MCF 10A (cell line): ENCODE measurements at places on chromosomes 11 and 22.
A peak's percentile ranks its signal among the peaks of the same experiment; 100 is the strongest.

DNA sequence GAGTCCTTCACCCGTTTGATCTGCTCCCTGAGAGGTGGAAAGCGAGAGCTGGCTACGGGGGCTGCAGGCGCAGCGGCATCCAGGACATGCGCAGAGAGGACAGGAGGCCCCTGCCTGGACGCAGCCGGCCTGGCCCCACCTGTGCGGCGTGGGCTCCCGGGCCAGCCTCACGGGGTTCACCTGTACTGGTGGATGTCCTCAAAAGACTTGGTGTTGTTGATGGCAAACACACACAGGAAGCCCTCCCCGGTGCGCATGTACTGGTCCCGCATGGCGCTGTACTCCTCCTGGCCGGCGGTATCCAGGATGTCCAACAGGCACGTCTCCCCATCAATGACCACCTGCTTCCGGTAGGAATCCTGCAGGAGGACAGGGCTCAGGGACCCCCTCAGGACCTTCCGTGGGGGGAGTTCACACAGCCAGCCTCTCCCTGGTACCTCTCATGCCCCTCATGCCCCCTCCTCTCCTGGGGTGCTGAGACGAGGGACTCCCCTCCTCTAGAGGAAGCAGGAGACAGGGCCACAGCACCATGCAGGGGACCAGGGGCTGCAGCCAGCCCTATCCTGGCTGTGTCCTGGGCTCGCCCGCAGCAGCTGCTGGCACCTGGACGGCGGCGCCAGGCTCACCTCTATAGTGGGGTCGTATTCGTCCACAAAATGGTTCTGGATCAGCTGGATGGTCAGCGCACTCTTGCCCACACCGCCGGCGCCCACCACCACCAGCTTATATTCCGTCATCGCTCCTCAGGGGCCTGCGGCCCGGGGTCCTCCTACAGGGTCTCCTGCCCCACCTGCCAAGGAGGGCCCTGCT, 1.6 kb downstream of the HRAS start:
- peak overlapping the region; percentile 76 for H3K4me3 ChIP-seq
- no peak for DNase-seq
- H3K4me1 ChIP-seq = no peaks in the 10 kb centered on the region
- H3K36me3 ChIP-seq = peaks cover 34% of the 10 kb centered on the region

DNA sequence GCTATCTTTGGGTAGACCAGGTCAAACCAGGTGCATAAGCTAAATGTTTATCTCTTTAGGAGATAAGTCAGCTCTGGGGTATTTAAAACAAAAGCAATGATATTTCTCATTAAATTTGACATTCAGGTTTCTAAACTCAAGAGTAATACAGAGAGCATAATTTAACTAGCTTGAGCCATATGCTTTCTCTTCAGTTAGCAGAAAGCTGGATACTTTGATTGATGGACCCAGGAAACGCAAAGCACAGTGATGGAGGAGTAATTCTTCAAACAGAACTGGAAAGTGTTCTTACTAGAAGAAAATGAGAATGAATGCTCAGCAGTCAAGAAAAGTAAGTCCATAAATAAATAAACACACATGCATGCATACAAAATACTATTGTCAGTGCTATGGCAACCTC, 885.7 kb upstream of the RAG2 start:
- no peaks in the 10 kb centered on the region for H3K4me1 ChIP-seq
- no peak overlapping the region for H3K4me3 ChIP-seq
- no peaks in the 10 kb centered on the region for H3K36me3 ChIP-seq
- H3K27me3 ChIP-seq = no peaks in the 10 kb centered on the region
- H3K27ac ChIP-seq = no peak overlapping the region
- no peak for DNase-seq

DNA sequence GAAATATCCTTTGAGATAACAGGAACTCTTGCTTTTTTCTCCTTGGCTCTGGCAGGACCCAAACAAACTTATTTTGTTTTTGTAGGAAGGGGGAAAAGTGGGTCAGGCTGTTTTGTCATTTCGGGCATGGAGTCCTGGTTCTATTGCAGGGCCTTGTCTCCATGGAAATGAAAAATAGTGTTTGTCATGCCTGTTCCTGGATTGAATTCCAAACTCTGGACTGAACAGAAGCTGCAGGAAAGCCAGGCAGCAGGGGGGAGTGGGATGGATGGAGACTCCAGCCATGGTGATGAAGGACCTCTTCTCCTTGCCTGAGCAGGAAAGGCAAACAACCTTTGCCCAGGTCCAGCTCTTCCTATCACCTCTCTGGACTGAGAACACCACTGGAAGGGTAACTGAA, 87.0 kb downstream of the SCN3B start:
- DNase-seq = no peak
- H3K27me3 ChIP-seq = peaks cover 37% of the 10 kb centered on the region
- H3K4me1 ChIP-seq = no peaks in the 10 kb centered on the region
- H3K27ac ChIP-seq = no peak overlapping the region

- no peak overlapping the region for H3K27ac ChIP-seq
- no peak overlapping the region for H3K4me3 ChIP-seq
- no peaks in the 10 kb centered on the region for H3K27me3 ChIP-seq
- H3K4me1 ChIP-seq = peaks cover 4% of the 10 kb centered on the region
Measured at GRCh38 chr22:46640293-46641055, 20.3 kb downstream of the GRAMD4 start.

DNA sequence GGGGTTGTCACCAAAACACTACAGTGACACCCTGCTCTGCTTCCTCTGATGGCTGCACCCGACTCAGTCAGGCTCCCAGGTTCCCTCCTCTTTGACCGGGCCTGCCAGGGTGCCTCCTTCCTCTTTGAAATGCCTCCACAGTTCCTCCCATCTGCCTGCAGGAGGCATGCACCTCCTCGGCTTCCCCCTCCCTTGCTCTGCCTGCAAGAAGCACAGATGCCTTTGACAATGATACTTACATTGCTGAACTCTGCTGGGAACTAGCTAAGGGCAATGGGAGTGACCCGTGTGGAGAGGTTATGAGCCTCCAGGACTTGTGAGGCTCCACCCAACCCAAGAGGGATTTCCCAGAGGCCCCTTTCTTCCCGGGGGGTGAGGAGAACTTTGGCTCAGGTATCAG, 674.1 kb downstream of the OPCML start:
- no peaks in the 10 kb centered on the region for H3K27me3 ChIP-seq
- H3K4me1 ChIP-seq = no peaks in the 10 kb centered on the region

- H3K27ac ChIP-seq = no peak overlapping the region
- no peak overlapping the region for H3K4me3 ChIP-seq
- no peak for DNase-seq
- no peaks in the 10 kb centered on the region for H3K27me3 ChIP-seq
Measured at GRCh38 chr22:49451070-49451840, 376.4 kb downstream of the BRD1 start.

DNA sequence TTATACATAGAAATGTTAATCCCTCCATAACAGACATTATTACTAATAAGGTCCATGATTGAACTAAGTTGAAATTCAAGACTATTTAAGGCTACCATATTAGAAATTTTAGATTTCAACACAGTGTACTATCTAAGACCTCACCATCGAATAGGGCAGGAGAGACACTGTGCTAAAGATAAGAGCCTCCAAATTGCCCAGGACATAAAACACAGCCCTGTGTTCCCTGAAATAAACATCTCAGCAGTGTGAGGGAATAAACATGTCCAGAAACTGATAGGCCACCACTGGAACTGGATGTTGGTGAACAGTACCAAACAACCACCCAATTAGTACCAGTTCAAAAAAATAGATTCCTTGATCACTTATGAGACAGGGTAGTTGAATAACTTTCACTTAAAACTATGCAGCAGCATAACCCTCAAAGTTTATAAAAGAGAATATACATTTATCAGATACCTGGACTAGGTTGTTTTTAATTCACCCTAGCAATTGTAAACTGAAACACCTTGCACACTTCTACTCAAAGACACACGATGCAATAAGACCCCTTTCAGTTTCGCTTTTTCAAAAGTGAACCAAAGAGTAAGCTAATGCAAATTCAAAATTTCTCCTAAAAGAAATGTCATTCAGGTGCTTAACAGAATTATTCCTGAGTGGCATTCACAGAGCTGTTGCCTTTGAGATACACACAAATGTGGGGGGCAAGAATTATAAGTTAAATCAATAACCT, 34.3 kb downstream of the USP28 start:
- peaks cover 17% of the 10 kb centered on the region for H3K36me3 ChIP-seq
- no peak for DNase-seq
- no peaks in the 10 kb centered on the region for H3K4me1 ChIP-seq

GRCh38 chr11:44854741-44855492, 95.8 kb downstream of the TP53I11 start:
- DNase-seq = no peak
- no peaks in the 10 kb centered on the region for H3K4me1 ChIP-seq
- no peak overlapping the region for H3K4me3 ChIP-seq
- peaks cover 21% of the 10 kb centered on the region for H3K27me3 ChIP-seq

DNA sequence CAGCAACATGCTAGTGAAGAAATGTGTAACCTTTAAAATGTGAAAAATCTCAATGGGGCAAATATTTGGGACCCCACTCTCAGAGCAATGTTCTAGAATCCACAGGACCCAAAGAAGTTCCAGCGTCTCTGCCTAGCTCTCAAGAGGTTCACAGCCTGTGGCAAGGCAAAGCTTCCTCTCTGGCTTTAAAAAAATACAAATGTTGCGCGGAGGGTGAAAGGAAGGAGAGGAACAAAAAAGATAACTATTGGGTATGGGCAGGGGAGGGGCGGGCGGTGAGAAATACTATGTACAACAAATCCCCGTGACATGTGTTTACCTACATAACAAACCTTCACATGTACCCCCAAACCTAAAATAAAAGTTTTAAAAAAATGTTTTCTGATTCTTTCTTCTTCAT, 53.6 kb downstream of the PITPNB start:
- H3K4me1 ChIP-seq = peaks cover 30% of the 10 kb centered on the region
- no peak for DNase-seq
- H3K36me3 ChIP-seq = peaks cover 41% of the 10 kb centered on the region
- H3K4me3 ChIP-seq = peak overlapping the region; percentile 33
- H3K27me3 ChIP-seq = no peaks in the 10 kb centered on the region

GRCh38 chr22:39279170-39279850, 34.5 kb upstream of the PDGFB start:
- no peak overlapping the region for H3K4me3 ChIP-seq
- H3K36me3 ChIP-seq = no peaks in the 10 kb centered on the region
- H3K27me3 ChIP-seq = no peaks in the 10 kb centered on the region
- DNase-seq = no peak

DNA sequence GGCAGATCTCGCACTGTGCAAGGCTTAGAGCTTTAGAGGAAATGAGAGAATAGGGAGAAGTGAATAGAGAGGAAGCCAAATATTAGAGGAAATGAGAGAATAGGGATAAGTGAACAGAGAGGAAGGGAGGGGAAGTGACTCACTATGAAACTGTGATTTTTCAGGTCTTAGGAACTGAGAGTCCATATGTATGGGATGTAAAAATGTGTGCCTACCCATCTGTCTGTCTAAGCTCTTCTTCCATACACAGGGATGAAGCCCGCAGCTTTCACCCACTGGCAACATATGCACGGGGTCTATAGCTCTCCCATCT, 6.4 kb upstream of the CCDC86 start:
- no peak overlapping the region for H3K4me3 ChIP-seq
- H3K27ac ChIP-seq = no peak overlapping the region
- H3K36me3 ChIP-seq = no peaks in the 10 kb centered on the region
- DNase-seq = no peak
- H3K4me1 ChIP-seq = peaks cover 25% of the 10 kb centered on the region

- peak overlapping the region; percentile 60 for H3K4me3 ChIP-seq
- H3K27me3 ChIP-seq = no peaks in the 10 kb centered on the region
- H3K27ac ChIP-seq = no peak overlapping the region
- DNase-seq = peak; percentile 51
Measured at GRCh38 chr22:50271519-50271970, 1.4 kb upstream of the MAPK11 start.

GRCh38 chr11:44150401-44150800, 54.9 kb downstream of the EXT2 start:
- no peak for DNase-seq
- H3K27ac ChIP-seq = no peak overlapping the region
- no peaks in the 10 kb centered on the region for H3K27me3 ChIP-seq
- H3K36me3 ChIP-seq = peaks cover 12% of the 10 kb centered on the region
- peaks cover 10% of the 10 kb centered on the region for H3K4me1 ChIP-seq

DNA sequence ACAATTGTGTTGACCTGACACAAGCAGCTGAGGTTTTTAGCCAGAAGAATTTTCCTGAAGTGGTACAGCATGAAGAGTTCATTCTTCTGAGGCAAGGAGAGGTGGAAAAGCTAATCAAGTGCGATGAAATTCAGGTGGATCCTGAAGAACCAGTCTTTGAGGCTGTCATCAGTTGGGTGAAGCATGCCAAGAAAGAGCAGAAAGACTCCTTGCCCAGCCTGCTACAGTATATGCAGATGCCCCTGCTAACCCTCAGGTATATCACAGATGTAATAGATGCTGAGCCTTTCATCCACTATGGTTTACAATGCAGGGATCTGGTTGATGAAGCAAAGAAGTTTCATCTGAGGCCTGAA, 12.9 kb upstream of the SCARF2 start:
- no peak overlapping the region for H3K27ac ChIP-seq
- DNase-seq = no peak
- H3K4me1 ChIP-seq = no peaks in the 10 kb centered on the region
- H3K27me3 ChIP-seq = no peaks in the 10 kb centered on the region
- H3K4me3 ChIP-seq = no peak overlapping the region

DNA sequence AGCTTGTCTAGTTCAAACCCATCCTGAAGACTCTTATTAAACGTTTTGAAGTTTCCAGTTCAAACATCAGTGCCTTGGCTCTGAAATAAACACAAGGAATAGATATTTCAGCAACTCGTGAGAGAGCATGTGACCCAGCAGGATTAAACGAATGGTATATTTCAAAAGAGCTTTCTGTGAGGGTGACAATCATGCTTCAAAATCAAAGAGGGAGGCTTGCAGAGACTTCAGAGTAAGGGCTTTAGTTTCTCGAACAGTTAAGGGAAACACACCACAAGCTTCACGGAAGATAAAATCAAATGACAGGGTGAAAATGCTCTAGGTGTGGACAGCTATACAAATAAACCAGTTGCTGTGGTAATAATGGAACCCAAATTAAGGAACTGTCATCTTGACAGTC, 1.4 kb downstream of the HPS4 start:
- H3K27ac ChIP-seq = peak overlapping the region; percentile 99
- H3K36me3 ChIP-seq = peaks cover 17% of the 10 kb centered on the region
- peaks cover 63% of the 10 kb centered on the region for H3K4me1 ChIP-seq
- no peaks in the 10 kb centered on the region for H3K27me3 ChIP-seq
- DNase-seq = no peak
- H3K4me3 ChIP-seq = peak overlapping the region; percentile 95

- H3K36me3 ChIP-seq = peaks cover under 1% of the 10 kb centered on the region
- no peak for DNase-seq
- H3K27ac ChIP-seq = no peak overlapping the region
- peaks cover 13% of the 10 kb centered on the region for H3K4me1 ChIP-seq
Measured at GRCh38 chr11:45924927-45925326, 2.5 kb downstream of the LARGE2 start.

GRCh38 chr11:123161376-123162030, 33.5 kb downstream of the CLMP start:
- H3K27ac ChIP-seq = no peak overlapping the region
- DNase-seq = peak; percentile 59
- H3K4me3 ChIP-seq = no peak overlapping the region
- peaks cover 37% of the 10 kb centered on the region for H3K4me1 ChIP-seq

GRCh38 chr11:16610738-16611388, 127.6 kb upstream of the C11orf58 start:
- no peak overlapping the region for H3K4me3 ChIP-seq
- no peak overlapping the region for H3K27ac ChIP-seq
- DNase-seq = no peak
